CD4-positive, alpha-beta T cell treated with Interleukin-21 for 1 hour (primary cell): ENCODE measurements at places on chromosomes 3 and 15.

DNA sequence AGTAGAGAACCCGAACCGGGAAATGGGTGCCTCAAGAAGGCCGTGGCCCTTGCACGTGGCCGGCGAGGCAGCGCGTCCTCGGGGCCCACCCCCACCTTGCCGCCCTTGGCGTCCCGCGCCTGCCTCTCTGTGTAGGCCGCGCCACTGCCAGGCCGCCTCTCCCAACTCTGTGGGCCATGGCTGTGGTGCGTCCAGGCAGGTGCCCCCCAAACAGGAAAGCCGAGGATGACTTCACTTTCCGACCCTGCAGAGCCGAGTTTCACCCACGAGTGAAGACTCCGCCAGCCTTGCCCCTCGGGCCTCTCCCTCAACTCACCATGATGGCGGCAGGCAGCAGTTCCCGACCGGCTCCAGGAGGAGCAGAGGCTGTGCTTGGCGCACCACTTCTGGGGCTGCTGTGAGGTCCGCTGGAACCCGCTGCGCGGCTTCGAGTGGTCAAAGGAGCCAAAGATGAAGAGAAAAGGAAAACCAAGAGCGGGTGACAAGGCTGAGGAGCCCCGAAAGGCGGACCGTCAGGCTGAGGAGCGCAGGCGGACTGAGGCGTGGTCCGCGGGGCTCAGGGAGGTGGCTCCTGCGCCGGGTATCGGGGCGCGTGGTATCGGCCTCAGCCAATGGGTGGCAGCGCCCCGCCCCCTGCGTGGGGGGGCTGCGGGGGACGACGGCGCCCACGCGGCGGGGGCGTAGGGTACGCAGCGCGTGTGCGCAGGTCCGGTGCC lies at the start of gene DAZL:
Gene DAZL, minus strand, starts transcription at position 537 of the 716 bp plus-strand sequence. Its CDS starts 218 bp downstream, at position 319.
- DNase-seq, result no peak

DNA sequence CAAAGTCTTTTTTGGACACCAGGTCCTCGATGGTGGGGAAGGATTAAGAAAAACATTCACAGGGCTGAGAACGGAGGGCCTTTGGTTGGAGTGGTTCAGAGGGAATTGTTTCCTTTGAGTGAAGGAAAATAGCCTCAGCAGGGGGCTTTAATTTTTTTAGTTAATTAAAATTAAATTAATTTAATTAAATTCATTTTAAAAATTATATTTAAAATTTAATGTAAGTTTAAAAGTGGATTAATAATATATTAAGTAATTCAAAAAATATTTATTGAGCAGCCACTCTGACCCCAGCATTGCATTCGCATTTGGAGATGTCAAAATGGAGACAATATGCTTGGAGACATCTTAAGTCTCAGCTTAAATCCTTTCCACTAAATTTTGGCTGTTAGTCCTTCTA lies 136.7 kb downstream of the KCNH8 start:
- no peak for DNase-seq

DNA sequence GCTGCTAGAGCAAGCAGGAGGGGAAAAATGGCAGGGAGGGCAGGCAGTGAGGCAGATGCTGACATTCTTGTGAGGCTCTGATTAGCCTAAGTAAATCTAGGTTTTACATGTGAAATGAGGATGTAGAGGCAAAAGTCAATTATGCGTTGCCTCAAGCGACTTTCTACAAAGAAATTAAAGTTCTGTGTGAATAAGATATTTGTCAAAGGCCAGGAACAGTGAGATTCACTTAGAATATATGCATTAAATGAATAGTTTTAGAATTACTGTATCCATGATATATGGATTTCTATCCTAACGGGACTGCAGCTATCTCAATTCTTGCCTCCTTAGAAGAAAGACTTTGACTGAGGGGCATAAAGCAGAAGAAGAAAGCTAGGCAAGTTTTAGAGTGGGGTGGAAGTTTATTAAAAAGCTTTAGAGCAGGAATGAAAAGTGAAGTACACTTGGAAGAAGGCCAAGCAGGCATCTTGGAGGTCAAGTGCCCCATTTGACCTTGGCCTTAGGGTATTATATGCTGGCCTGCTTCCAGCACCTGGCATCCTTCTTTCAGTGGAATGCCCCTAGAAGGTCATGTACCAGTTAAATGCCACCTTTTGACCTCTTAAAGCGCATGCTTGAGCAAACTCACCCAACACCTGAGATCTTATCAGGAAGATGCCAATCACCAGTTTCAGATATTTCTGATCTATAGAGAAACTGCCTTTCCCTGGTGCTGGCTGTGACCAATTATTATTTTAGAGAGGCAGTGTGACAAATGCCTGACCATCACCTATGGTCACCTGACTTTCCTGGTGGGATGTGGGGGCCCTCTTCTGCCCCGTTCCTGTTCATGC lies 38.2 kb downstream of the OSTN start:
- no peak for DNase-seq

DNA sequence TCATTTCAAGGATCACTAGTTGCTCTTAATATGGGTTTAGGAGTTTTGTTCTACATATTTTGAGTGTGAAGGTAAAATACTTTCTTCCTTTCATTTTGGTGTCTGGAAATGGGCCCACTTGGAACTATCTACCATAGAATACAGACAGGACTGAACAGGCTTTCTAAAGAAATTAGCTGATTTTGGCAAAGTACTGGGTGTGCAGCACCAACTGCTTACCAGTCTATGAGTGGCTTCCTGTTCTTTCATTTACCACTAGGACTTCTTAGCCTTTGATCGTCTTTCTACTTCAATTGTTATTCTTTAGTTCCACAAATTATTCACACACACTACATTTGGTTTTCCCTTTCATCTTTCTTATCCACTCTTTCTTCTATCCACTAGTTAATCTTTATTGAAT lies 1196.3 kb downstream of the ROBO1 start:
- DNase-seq, result no peak

GRCh38 chr15:98674336-98674735 lies 26.0 kb downstream of the IGF1R start:
- DNase-seq, result no peak

- DNase-seq, result no peak
Observed at GRCh38 chr3:14691239-14691638, 16.3 kb downstream of the C3orf20 start.

DNA sequence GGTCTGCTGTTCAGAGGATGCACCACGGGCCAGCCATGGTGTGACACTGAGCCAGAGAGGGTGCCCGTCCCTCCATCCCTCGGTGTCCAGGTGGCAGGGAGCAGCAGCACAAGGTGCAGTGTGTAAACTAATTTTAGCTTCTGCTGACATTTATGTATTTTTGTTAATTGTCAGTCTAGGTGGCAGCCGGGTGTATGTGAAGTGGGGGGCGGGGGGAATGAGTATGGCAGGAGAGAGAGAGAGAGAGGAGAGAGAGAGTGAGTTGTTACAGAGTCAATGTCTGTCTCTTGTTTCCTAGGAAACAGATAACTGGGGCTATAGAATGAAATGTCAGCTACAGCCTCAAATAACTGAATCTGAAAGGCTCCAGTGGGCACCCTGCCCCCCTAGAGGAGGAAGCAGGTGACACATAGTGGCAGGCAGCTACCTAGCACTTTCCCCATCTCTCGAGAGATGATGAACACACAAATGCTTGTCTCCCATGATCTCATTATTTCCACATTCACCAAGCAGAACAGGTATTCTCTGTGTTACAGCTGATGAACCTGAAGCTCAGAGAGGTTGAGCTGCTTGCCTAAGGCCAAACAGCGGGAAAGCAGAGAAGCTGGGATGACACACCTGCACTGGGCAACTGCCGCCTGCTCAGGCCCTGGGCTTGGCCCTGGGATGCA lies 24.7 kb downstream of the RASGRF1 start:
- DNase-seq, result no peak

DNA sequence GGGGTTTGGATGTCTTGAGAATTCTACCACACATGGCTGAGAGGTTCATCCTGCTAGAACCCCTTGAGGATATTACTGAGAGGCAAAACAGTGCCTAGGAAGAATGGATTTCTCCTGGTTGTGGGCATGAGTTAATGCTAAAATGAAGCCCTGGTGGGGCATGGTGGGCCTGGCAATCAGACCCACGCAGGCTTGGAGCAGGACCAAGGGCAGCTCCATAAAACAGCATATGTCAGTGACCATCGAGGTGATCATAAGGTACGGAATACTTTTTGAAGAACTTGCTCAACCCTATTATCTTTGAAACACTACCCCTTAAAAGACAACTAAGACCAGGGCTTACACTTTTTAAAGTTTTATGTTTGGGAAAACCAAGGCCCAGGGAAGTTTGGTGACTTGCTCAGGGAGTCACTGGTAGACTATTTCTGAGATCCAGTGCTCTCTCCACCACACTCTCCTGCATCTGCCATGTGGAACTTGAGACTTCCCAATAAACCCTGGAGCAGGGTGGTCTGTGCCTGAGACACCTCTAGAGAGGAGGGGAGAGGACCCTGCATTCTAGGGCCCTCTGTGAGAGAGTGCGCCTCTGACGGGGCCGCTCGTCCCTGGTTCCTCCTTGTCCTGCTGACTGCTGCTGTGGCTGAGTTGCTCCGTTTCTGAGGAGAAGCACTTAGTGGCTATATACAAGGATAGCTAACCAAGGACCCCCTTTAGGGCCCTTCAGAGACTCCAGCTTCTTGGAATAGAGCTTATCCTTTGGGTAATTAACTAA lies 28.0 kb upstream of the TIMP4 start:
- no peak for DNase-seq

DNA sequence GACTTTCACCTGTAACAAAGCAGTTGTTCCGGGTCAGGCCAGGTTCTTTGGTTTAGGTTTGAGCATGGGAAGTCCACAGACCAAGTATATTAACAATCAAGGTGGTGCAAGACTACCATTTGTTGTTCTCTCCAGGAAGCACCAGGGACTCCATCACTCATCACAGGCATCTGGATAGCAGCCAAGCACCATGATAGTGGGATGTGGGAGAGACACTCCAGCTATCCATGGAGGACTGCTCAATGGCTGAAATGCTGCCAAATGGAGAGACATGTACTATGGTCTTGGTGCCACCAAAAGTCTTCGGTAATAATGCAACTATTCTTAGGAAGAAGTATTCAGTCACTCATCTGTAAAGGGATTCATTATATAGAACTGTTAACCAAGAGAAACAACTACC lies 143.0 kb downstream of the TNIK start:
- DNase-seq, result no peak

DNA sequence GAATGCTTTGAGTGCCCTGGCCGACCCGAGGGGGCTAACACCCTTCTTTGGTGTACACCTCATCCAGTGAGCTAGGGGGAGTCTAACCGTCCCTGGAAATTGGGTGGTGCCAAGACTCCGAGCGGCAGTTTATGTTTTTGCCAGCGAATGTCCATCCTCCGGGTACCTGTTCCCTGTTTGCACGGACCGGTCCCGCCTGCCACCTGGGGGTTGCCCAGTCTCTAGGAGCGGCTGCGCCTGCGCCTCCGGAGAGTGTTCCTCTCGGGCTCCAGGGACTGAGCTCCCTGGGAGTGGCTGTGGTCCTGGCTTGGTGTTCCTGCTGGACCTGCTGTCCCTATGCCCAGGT lies 913 bp upstream of the WNT7A start:
- DNase-seq, result no peak

- no peak for DNase-seq
Observed at GRCh38 chr15:99509686-99510461, 55.9 kb upstream of the MEF2A start.

DNA sequence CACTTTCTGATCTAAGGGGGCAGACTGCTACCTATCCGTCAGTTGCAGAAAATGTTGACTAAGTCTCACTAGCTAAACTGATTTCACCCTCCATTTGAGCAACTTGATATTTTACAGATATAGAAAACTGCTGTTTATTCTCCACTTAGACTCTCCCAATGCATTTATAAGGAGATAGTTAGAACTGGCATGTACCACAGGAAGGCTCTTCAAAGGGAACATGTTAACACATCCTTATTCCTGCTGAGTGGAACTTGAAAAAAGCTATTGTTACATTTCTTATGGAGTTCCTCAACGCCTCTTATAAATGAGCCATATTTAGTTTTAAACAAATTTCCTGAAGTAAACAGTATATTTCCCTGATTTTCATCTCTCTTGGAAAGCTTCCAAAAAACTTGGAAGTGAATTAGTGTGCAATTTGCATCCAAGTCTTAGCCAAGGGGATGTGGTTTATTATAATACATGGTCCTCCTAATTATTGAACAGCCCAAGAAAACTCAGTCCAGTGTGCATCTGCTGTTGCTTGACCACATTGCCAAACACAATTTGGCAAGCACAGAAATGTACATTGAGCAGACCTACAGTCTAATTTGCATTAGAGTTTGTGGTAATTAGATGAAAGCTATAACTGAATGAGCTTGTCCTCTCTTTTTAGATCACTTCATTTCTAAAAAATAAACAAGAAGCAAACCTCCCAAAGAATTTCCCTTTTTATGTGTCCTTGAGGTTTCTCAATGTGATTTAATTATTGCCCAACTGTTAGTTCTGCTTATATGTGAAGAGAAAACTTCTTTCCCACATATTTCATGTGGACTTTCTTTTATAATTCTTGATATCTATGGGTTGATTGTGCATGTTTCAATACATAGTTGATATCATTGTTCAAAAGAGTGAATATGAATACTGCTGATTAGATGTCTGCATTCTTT lies 72.6 kb upstream of the DPH6 start:
- DNase-seq, result no peak

- no peak for DNase-seq
Observed at GRCh38 chr3:195078891-195079440, 192.0 kb downstream of the XXYLT1 start.

DNA sequence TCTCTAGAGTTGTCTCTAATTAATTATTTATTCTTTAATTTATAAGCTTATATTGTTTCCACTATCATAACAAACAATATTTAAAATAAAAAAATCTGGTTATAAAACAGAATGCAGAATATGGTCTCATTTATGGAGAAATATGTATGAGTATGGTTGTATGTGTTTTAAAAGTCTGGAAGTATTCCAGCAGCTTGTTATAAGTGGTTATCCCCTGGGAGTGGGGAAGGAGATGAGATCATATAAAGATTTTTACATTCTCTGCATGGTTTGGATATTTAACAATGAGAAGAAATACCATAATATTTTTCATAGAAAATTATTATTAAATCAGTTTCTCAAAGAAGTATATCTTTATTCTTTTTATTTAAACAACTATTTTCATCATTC lies 135.4 kb upstream of the MB21D2 start:
- DNase-seq, result no peak

- DNase-seq, result no peak
Observed at GRCh38 chr15:57903626-57904025, 161.9 kb downstream of the ALDH1A2 start.

GRCh38 chr15:37016231-37016630 lies 84.1 kb downstream of the MEIS2 start:
- no peak for DNase-seq

- no peak for DNase-seq
Observed at GRCh38 chr3:21718161-21718765, 32.7 kb downstream of the ZNF385D start.

GRCh38 chr15:62749036-62749815 lies 293.3 kb upstream of the TPM1 start:
- no peak for DNase-seq

DNA sequence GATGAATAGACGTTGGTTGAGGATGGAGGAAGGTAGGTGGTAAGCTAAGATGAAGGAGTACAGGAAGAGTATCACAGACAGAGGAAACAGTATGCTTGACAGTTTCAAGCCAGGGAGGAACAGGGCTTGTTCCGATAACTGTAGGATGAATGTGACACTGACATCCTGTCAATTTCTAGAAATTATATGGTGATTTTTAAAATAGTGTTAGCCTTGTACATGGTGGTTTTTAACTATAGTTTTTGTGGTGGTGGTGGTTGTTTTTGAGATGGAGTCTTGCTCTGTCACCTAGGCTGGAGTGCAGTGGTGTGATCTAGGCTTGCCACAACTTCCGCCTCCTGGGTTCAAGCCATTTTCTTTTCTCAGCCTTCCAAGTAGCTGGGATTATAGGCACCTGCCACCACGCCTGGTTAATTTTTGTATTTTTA lies 92.8 kb downstream of the FNDC3B start:
- DNase-seq, result peak; percentile 65
